Stimulated activated CD4-positive, alpha-beta T cell treated with anti-CD3 and anti-CD28 coated beads, Interleukin-2, amount 100 ng/mL, for 24 hours (primary cell): ENCODE measurements at places on chromosomes 6 and 20.

- no peak for DNase-seq
Measured at GRCh38 chr6:130964289-130964688, 98.8 kb downstream of the EPB41L2 start.

- no peak for DNase-seq
Measured at GRCh38 chr6:125974214-125974866, 12.0 kb upstream of the TRMT11 start.

- no peak for DNase-seq
Measured at GRCh38 chr6:138456401-138456790, 42.9 kb downstream of the NHSL1 start.

- no peak for DNase-seq
Measured at GRCh38 chr6:20870493-20870892, 336.2 kb downstream of the CDKAL1 start.

GRCh38 chr6:156017838-156018237 lies 562.2 kb upstream of the NOX3 start:
- DNase-seq, result no peak
